ENCODE measurements at places on chromosomes 2 and 18.
A peak's percentile ranks its signal among the peaks of the same experiment; 100 is the strongest.

DNA sequence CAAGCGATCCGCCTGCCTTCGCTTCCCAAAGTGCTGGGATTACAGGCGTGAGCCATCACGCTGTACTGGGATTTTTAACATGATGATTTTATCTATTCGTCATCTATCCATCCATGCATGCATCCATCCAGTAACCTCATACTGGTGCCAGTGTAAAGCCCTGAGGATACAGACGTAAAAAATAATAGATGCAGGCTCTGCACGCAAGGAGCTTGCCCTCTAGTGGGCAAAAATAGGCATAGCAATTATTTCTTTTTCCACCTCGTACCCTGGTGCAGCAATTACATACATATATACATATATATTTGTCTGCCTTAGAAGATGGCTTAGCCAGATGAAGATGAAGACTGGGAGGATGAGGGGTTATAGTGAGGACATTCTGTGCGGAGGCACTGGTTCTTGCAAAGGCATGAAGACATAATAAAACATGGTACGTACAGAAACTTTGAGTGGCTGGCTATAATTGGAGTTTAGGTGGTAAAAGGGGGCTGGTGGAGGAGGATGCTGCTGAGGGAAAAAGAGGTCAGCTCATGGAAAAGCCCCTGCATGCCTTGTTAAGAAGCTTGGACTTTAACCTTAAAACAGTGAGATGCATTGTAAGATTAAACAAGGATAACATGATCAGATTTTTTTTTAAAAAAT, 19.6 kb upstream of the RPIA start:
- DNase-seq = peak; percentile 18

GRCh38 chr2:42446503-42447271, 47.1 kb downstream of the KCNG3 start:
- no peak for DNase-seq

DNA sequence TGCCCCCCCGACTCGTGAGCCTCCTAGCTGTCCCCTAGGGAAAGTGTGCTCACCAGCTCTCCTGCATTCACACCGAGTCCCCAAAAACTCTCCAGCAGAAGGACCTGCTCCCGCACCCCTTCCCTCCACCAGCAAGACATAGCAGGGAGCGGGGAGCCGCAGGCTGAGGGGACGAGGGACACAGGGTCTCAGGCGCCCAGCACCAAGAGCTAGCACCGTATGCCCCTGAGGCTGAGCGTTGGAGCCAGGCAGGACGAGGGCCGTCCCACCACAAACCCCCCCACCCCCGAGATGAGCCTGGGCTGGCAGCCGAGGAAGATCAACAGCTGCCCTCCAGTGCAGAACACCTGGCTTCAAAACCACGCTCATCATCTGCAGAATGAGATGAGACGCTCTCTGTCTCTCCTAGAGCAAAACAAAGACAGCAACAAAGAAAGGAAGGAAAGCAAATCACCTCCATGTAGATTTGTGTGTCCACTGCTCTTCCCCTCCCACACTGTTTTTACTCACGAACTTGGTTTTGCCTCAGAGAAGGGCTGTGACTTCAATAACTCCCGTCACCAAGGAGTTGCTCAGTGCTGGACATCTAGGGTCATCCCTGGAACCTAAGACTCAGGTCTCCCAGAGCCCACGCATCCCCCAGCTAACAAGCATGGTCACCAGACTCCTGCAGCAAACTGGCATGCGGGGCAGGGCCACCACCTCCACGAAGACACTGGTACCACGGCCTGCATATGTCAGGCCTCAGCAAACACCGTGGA, 39.7 kb upstream of the SALL3 start:
- no peak for DNase-seq

- no peak for DNase-seq
Measured at GRCh38 chr18:76524900-76525698, 30.1 kb upstream of the ZNF516 start.

DNA sequence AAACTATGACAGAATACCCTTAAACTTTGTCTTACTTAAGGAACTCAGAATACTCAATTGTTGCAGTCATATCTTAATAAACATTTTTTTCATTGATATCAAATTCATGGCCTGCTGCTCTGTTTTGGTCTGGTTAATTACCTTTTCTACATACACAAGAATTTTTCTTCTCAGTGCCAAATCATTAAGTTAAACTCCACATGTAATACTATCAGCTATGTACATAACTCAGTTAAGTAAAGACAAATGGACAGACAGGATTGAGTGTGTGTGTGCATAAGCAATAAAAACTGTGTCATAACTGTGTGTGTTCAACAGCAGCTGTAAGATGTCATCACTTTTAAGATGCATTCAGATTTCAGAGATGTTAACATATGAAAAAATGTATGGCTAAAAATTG, 34.4 kb downstream of the VRK2 start:
- no peak for DNase-seq

GRCh38 chr2:99552529-99552928, 62.7 kb upstream of the REV1 start:
- DNase-seq = no peak

DNA sequence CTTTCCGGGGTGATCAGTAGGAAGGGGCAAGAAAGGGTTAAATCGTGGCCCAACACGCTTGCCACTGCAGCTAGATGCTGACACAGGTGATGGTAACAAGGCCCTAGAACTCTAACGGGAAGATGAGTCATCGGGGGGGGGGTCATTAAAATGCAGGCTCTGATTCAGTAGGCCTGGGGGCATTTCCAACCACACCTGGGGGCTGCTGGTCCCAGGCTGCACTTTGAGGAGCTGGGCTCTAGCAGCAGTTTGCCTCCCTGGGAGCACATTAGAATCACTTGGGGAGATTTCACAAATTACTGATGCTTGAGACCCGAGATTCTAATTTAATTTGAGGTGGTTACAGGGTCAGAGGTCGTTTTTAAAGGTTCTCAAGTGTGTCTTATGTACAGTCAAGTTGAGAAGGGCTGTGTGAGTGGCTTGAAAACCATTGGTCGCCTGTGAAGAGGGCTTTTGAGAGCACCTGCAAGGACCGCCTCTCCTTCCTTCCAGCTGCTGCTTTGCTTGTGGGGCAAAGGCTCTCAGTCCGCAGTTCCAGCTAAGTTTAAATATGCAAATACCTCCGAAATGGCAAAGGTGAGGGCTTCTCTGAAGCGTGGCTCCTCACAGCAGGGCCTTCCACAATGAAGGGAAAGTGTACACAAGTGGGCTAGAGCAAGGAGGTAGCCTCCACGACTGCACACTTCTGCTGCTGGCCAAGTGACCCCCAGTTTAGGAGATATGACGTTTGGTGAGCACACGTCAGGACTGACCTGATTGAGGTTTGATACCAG, 128.0 kb upstream of the MSH6 start:
- no peak for DNase-seq

DNA sequence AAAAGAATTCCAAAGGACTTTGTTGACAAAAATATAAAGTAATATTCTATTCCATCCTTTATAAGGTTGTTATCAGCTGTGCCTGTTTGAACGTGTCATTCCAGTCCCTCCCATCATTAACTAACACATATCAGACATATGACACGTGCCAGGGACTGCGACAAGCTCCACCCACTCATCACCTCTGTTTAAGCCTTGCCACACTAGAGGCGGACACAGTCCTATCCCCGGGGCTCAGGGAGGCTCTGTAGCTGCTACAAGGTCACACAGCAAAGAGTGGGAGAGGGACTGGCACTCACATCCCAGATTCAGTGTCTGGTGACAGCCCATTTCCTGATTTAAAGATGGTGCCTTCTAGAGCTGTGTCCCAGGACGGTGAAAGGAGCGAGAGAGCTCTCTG, 30.0 kb downstream of the TBC1D8 start:
- DNase-seq = no peak

GRCh38 chr2:46504685-46505471, 25.5 kb downstream of the TMEM247 start:
- DNase-seq = no peak

GRCh38 chr2:216139884-216140283, 30.7 kb downstream of the XRCC5 start:
- DNase-seq = no peak

DNA sequence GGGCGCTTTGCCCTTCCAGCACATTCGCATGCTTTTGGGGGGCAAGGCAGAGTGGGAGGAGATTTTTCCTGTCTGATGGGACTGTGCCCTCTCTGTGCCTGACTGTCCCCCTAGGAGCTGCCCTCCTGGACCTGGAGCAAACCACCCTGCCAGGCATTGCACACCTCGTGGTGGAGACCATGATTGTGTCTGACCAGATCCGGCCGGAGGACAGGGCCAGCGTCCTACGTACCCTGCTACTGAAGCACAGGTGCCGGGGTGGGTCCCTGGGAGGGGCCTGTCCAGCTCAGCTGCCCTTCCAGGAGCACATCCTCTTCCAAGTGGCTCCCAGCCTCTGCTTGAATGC, 5.3 kb downstream of the SLC4A3 start:
- no peak for DNase-seq

DNA sequence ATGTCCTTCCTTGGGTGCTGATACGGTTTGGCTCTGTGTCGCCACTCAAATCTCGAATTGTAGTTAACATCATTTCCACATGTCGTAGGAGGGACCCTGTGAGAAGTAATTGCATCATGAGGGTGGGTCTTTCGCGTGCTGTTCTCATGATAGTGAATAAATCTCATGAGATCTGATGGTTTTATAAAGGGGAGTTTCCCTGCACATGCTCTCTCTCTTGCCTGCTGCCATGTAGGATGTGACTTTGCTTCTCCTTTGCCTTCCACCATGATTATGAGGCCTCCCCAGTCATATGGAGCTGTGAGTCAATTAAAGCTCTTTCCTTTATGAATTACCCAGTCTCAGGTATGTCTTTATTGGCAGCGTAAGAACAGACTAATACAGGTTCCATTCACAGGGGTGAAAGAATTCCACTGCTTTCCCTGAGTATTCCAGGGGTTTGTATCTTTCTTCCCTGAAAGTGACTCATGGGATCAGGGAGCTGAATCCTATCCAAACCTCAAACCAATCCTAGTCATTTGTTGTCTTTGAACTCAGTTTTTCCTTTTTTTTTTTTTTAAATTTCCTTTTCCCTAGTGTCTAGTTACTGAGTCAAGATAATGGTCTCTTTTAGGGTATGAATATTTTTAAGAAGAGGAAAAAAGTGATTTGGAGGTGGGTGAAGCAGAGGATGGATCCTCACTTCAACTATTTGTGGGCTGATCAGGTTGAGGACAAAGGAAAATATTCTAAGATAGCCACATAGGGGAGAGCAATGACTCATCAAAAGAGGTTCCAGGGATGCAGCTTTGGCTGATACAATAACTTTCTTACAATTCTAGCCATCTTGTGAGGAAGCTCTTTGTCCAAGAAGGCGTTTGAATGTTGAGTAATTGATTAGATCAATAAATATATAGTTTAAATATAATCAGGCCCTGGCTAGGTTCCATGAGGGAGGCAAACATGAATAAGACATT, 19.5 kb upstream of the KCNE4 start:
- no peak for DNase-seq

- DNase-seq = peak; percentile 76
Measured at GRCh38 chr2:112626604-112627059, 19.1 kb upstream of the SLC20A1 start.
